Stimulated activated CD4-positive, alpha-beta T cell treated with anti-CD3 and anti-CD28 coated beads, Interleukin-4, amount 100 ng/mL, for 24 hours (primary cell): ENCODE measurements at places on chromosomes 2 and 18.

DNA sequence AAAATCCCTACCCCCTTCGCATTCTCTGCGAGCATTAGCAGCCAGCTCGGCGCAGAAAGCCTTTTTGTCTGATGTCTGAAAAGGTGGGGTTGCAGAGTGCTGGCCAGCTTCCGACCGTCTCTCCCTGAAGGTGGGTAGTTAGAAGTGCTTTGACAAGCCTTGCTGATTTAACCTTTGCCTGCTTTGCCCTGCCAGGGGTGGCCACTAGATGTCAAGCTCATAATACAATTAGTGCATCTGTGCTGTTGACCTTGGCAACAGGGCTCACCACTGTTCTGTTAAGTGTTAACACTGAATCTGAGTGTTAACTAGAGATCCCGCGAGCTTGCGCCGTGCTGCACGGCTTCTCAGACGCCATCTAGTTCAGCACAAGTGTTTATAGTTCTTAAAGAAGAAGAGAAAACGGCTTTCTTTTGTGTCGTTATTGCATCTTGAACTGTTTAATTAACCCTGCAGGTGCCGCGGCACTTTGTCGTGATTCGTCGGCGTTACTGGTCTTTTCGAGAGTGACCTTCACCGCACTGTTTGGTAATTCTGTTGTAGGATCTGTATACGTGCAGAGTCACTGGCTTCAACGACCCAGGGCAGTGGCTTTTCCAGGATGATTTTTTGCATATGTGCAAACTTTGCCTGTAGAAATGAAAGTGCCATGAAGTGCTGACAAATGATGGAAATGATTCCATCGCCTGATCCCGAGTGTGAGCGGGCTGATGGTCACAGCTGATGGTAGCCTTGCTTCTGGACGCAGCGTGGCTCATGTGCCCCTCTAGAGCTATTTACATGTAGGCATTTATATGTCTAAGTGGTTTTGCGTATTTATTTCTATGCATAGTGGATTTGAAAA is 5.5 kb downstream of the SALL3 start:
- DNase-seq: no peak

DNA sequence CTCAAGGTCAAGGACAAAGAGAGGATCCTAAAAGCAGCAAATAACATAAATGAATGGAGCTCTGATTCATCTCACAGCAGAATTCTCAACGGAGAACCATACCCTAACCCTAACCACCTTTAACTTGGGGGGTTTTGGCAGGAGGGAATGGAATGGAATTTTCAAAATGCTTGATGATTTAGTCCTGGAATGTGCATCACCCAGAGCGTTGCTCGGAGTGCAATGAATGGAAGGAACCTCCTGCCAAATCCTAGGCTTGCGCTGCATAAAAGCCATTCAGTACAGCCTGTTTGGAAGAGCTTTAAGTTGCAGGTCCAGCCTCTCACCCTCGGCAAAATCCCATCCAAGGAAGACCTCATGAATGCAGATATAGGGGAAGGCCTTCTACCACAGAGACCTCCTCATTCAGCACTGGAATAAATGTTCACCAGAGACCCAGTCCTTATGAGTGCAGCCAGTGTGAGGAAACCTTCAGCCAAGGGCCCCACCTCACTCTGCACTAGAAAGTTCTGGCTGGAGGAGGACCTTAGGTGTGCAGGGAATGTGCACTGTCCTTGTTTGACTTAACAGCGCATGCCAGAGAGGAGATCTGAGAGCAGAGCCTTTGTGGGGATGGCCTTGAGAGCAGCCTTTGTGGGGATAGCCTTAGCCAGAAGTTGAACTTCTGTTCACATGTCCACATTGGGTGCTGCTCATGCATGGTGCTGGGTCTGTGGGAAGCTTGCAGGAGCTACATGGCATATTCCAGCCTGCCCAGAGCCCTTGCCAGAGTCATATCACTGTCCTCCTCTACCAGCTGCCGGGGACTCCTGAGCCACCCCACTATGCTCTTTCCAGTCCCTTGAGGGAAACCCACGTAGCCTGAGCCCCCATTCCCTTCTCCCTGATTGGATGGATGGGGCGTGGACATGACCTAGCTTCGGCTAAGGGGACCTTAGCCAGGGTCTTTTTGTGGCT is 30.5 kb downstream of the ASB1 start:
- DNase-seq: no peak

DNA sequence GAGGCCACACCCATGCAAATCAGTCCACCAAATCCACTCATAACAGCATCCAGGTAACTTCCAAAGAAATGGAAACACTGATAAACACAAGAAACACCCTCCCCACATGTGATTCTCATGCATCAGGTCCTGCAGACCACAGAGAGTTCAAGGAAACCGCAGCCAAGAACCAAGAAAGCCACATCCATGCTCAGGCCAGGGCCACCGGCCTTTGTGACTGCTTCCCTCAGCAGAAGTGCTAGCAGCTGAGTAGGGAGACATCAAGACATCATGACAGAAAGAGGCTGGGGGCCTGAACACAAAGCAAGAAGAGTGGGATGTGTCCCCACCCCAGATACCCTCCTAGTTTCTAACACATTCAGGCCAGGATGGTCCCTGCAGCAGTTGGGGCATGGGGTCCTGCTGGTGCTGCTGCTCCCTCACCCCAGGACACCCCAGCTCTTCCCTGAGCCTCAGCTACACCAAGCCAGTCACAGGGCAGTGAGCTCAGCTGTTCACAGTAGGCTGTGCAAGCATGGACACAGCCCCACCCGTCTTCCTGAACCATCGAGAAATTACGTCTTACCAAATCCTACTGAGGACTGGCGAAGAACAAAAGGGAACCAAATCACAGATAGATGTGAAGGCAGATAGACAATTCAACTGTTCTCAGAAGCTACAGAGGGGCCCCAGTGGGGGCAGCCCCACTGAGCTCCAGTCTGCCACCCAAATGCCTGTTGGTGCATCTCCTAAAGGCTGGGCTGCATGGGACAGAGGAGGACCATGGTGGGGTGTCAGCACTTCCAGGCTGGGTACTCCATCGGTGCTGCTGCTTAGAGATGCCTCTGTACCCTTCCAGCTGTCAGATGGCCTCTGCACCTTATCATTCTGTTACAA is 60.9 kb downstream of the HDAC4 start:
- DNase-seq: no peak

- DNase-seq: no peak
These were observed 308.4 kb downstream of the ZNF804A start for GRCh38 chr2:184906709-184907108.

- DNase-seq: no peak
These were observed 31.3 kb downstream of the GALNT3 start for GRCh38 chr2:165762723-165763122.

GRCh38 chr18:78558948-78559347 is 420.7 kb upstream of the SALL3 start:
- DNase-seq: no peak

DNA sequence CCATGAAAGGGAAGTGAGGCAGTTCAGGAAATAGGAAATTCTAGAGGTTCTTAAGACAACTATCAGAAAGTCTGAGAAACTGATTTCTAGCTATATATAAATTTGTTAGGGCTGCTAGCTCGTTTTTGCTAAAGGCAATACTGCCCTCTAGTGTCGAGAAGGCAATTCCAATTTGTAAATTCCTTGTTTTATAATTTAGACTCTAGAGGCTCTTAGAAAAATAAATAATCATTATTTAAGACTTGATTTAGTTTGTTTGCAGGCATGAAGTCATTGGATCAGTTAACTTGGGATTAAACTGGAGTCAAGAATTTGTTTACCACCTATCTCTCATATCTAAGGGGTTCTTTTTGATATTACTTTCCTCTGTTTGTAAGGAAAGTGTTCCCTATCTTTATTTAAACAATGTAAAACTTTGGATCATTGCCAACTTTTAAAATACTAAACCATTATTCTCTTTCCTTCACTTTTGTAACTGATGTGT is 66.2 kb downstream of the ACVR2A start:
- DNase-seq: peak; percentile 49

- DNase-seq: no peak
These were observed 55.9 kb downstream of the ACVR1C start for GRCh38 chr2:157572725-157573124.

DNA sequence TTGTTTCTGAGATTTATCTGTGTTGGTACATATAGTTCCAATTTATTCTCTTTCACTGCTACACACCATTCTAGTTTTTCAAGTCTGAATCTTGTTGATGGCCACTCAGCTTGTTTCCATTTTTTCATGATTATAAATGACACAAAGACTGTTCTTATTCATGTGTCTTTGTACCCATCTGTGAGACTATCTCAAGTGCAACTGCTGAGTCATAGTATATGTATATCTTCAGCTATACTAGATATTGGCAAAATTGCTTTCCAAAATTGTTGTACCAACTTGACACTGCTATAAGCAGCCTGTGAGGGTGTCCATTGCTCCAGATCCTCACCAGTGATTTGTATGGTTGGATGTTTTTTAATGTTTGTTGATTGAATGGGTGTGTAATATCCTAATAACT is 37.2 kb upstream of the RTN4 start:
- no peak for DNase-seq

GRCh38 chr2:162092658-162093556 is 18.9 kb upstream of the DPP4 start:
- no peak for DNase-seq

- no peak for DNase-seq
These were observed 13.7 kb downstream of the SOS1 start for GRCh38 chr2:39107156-39107555.

GRCh38 chr2:128285329-128285931 is 33.2 kb downstream of the HS6ST1 start:
- no peak for DNase-seq

- no peak for DNase-seq
These were observed 98.9 kb upstream of the ARL4C start for GRCh38 chr2:234595829-234596228.

GRCh38 chr18:73848656-73849055 is 299.0 kb downstream of the FBXO15 start:
- no peak for DNase-seq

- DNase-seq: no peak
These were observed 130.3 kb downstream of the MYCN start for GRCh38 chr2:16070648-16070971.

DNA sequence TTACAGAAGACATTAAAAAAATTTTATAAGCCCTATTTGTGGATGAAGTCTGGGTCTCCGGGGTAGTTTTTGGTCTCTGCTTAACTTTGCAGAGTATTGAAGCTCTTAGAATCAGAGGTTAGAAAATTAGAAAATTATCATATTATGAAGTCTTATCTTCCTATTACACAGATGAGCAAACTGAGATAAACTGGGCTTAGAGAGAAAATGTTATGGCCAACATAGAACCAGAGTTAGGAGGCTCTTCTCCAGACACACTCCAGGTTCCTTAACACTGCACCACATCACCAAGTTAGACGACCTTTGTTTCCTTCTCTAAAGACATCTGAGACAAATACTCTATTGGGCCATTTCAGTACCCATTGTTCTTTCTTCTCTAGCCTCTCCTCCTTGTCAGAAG is 36.7 kb upstream of the NEB start:
- no peak for DNase-seq

- DNase-seq: no peak
These were observed 298.4 kb upstream of the ZNF521 start for GRCh38 chr18:25650201-25650941.

DNA sequence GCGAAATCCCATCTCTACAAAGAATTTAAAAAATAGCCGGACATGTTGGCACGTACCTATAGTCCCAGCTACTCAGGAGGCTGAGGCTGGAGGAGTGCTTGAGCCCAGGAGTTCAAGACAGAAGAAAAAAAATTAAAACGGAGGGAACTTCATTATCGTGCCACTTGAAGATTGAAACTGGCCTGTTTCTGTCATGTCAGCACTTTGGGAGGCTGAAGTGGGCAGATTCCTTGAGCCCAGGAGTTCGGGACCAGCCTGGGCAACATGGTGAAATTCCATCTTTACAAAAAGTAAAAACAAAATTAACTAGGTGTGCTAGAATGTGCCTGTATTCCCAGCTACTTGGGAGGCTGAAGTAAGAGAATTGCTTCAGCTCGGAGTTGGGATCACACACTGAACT is 3.0 kb upstream of the TEX44 start:
- DNase-seq: no peak

- no peak for DNase-seq
These were observed 34.8 kb upstream of the IMP4 start for GRCh38 chr2:130307850-130308249.

DNA sequence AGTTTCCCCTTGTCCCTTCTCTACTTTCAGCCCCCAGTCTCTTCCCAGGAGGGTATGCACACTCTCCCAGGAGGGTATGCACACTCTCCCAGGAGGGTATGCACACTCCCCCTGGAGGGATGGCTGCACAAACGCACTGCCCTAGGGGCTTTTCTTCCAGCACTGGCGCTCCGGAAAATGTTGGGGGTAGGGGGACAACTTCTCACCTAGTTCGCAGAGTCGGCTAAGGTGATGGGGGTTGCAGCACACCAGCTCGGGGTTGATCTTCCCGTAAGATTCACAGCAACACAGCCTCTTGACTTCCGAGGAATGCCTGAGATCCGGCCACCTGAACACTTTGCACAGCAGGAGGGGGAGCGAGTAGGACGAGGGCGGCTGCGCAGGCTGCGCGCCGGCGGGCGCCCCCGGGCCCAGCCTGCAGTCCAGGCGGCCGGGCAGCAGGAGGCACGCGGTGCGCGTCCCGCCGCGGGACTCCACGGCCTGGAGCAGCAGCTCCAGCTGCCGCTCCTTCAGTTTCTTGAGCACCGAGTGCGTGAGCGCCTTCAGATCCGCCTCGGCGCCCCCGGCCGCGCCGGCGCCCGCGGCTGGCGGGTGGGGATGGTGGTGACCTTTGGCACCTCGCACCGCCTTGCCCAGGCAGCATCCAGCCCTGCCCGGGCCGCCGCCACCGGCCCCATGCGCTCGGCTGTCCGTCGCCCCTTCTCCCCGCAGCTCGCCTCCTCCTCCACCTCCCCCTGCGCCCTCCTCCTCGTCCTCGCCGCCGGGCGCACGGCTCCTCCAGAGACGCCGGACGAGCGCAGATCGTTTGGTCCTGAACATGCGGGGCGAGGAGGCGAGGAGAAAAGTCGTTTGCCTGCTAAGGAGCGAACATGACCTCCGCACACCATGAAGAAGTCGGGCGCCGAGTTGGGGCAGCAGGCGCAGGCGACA is 894 bp downstream of the SMAD7 start:
- DNase-seq: peak; percentile 27

GRCh38 chr18:22999212-22999611 is 66.1 kb downstream of the RBBP8 start:
- DNase-seq: no peak

- peak; percentile 33 for DNase-seq
These were observed 44.0 kb downstream of the PDCL3 start for GRCh38 chr2:100606726-100607343.

DNA sequence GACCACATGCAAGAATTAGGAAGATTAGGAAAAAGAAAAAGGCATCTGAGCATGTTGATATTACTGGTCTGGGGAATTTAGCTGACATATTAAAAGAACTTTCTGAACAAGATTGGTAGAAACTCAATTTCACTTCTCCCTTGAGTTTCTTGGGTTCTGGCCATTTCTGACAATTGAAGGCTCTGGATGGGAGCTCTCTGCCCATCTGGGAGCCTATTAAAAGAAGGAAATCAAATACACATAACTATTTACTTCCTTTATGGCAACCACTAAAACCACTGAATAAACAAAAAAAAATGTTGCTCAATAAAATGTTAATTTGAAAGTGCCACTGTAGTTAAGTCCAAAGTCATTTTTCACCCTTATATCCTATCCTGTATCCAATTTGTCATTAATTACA is 216.8 kb upstream of the HNMT start:
- DNase-seq: no peak
